NCI-H187 treated with DMSO at 0.1 percent for 48 hours (cell line): ENCODE measurements at places on chromosomes 2 and 18.

DNA sequence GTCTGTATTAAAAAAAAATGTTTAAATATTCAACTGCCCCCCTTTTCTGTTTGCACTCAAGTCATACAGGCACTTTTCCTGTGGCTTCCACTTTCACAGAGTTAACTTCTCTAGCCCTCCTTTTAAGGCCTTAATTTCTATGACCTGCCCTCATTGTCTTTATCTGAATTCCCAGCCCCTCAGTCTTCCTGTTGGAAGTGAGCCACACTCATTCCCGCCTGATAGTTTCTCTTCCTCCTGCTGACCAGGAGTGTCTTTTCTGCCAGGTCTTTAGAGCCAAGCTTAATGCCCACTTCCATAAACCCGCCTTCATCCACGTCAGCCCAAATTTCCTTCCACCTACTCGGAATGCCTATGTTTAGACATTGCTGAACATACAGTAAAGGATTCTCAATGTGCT, 10.5 kb downstream of the COPS8 start:
- no peak for DNase-seq

DNA sequence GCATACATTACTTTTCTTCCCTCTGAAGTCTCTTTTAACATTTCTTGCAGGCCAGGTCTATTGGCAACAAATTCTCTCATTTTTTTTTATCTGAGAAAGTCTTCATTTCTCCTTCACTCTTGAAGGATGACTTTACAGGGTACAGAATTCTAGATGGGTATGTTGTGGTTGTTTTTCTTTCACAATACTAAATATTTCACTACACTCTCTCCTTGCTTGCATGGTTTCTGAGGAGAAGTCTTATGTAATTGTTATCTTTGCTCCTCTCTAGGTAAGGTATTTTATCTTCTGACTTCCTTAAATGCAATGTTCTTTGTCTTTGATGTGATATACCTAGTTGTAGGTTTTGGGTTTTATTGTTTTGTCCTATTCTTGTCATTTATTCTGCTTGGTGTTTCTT, 371.1 kb downstream of the FIGN start:
- DNase-seq = no peak

DNA sequence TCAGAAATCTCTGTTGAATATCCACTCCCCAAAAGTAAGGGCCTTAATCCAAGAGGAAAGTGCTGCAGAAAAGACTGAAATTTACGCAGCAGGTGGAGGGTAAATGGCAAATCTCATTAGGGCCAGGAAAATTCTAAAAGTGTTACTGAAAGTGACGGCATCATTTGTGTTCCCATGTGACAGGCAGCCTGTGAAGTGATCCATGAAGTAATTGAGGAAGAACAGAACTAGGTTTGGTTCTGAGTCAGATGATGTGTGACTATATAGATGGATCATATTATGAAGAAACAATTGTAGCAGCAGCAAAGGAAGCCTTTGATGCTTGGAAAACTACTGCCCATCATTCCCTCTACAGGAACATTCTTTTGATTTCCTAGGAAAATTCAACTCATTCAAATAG, 401.2 kb downstream of the TGIF1 start:
- no peak for DNase-seq

GRCh38 chr2:111209045-111209514, 88.4 kb downstream of the BCL2L11 start:
- DNase-seq = no peak

- DNase-seq = no peak
Observed at GRCh38 chr2:168780669-168781071, 21.8 kb upstream of the NOSTRIN start.

- no peak for DNase-seq
Observed at GRCh38 chr2:54867457-54867856, 144.0 kb downstream of the EML6 start.

DNA sequence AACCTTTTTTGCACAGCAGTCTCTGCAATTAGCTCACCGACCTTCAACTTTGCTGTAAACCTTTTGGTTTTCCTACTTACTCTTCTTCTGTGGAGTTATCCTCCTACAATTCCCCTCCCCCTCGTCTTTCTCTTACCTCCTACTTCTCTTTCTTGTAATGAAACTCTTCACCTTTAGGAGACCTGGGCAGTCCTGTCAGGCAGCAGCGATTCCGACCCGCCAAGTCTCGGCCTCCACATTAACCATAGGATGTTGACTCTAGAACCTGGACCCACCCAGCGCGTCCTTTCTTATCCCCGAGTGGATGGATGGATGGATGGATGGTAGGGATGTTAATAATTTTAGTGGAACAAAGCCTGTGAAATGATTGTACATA, 8.3 kb downstream of the TBR1 start:
- DNase-seq = no peak

DNA sequence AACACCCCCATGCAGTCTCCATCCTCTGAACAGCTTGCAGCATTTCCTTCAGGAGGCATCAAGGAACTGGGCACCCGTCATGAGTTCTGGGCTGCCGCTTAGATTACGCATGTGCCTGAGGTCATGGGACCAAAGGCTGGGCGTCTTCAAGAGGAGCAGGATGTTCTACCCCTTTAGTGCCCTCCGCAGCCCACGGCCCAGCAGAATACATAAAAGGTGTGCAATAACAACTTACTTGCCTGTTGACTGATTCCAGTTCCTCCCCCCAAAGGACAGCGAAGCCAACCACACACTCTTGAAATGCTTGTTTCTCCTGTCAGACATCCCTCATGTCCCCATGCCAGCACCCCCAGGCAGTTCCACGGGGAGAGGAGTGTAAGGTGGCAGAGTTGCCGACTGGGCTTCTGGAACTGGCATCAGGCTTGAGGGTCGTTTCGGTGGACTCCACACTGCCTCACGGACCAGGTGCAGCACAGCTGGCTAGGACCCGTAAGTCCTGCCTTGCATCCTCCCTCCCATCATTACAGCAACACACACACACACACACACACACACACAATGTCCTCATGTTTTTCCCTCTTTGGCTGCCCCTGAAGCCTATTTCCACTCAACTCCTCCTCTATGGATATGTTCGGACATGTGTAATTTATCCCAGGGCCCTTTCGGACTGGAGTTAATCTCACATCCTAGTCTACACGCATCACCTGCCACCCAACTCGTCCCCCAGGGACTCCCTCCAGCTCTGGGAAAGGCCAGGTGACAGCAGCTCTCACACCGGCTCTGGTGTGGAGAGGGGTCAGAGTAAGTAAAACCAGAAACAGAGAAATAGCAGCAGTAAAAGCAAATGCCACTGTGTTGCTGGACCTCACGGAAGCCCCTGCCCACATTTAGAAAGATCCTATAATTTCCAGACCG, 200.7 kb downstream of the BCL11A start:
- no peak for DNase-seq

- no peak for DNase-seq
Observed at GRCh38 chr2:239639421-239640185, 238.8 kb upstream of the HDAC4 start.

DNA sequence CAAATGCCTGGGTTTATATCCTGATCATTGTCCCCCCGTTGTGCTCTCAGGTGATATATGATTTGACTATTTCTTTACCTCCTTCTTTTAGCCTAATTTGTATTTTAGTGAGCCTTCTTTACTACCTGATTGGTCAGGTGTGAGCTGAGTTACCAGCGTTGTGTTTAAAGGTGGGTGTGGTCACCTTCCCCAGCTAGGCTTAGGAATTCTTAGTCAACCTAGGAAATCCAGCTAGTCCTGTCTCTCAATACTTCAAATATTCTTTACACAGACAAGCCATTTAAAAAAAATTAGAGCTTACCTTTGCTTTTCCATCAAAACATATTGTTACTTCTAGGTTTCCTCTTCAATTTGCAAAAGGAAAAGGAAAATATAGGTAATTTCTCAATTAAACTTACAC, 30.2 kb downstream of the KYNU start:
- DNase-seq = no peak

GRCh38 chr18:67331857-67332256, 184.7 kb downstream of the DSEL start:
- no peak for DNase-seq
